ENCODE measurements at places on chromosomes 16 and 17.

GRCh38 chr16:4297480-4297879, 18.4 kb upstream of the GLIS2 start:
- no peak for DNase-seq

DNA sequence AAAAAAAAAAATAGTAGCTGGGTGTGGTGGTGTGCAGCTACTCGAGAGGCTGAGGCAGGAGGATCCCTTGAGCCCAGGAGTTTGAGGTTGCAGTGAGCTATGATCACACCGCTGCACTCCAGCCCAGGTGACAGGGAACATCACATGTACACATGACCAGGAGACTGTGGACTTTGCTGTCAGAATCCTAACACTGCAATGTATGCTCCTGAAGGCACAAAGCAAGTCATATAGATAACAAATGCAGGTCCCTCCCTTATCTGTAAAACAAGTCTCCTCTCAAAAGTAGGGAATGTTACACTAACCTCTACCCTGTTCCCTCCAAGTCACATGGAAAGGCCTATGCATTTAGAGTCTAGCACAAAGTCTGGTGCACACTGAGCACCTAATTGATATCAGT, 48.5 kb downstream of the ARHGAP17 start:
- no peak for DNase-seq

GRCh38 chr16:49703483-49703882, 152.4 kb downstream of the ZNF423 start:
- no peak for DNase-seq

GRCh38 chr17:61650749-61651148, 59.7 kb upstream of the NACA2 start:
- no peak for DNase-seq

DNA sequence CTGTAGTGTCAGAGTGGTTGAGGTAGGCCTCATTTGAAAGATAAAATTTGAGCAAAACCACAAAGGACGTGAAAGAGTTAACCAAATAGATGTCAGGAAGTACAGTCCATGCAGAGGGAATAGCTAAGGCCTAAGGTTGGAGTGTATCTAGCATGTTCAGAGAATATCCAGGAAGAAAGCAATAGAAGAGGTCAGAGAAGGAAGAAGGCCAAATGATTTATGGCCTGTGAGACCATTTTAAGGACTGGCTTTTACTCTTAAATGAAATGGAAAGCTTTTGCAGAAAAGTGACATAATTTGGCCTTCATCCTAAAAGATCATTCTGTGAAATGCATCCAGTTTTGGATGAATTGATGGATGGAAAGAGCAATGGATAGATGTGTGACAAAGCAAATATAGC, 116.5 kb downstream of the NLK start:
- DNase-seq, result no peak

- DNase-seq, result no peak
Observed at GRCh38 chr17:27450416-27450815, 5.8 kb upstream of the KSR1 start.

- no peak for DNase-seq
Observed at GRCh38 chr16:67962135-67962534, 6.3 kb downstream of the SLC12A4 start.

GRCh38 chr16:9509663-9510062, 418.2 kb downstream of the HAPSTR1 start:
- no peak for DNase-seq

DNA sequence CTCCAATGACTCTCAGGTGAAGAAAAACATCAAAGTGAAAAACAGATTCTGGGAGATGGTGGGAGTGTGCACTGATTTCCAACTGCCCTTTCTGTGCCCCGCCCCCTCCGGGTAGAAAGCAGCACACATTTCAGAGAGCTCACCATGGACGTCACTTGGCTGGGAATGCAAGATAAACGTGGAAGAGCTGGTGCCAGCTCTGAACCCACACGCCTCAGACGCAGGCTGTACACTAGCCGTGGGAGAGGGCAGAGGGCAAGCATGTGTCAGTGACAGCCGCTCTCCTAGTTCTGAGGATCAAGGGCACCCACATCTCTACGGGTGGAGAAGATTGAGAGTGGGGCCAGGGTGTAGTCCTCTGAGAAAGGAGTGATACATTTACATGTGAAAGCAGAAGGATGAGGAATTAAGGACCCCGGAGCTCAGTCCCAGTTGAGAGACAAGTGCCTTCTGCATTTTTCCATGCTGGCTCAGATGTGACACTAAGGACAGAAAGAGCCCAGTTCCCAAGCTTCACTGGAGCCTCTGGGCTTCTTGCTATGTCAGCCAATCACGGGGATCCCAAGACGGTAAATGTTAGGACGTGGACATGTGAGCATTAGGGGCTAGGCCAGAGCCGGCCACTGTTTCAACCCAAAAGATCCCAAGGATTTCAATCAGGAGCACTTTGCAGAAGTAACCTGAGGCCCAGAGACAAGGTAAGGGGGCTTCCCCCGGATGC, 101.3 kb downstream of the ZFHX3 start:
- no peak for DNase-seq

GRCh38 chr17:15957206-15957605, 12.3 kb downstream of the ADORA2B start:
- DNase-seq, result no peak

All from D721Med (cell line).